HuH-7 (cell line): ENCODE measurements at places on chromosomes 1 and 21.
A peak's percentile ranks its signal among the peaks of the same experiment; 100 is the strongest.

- DNase-seq, result no peak
These were observed 13.1 kb upstream of the KYAT3 start for GRCh38 chr1:89005286-89006151.

- DNase-seq, result peak; percentile 93
These were observed 9.8 kb upstream of the SFN start for GRCh38 chr1:26853156-26853555.

- DNase-seq, result no peak
These were observed 6.6 kb upstream of the DOP1B start for GRCh38 chr21:36149788-36150711.

- no peak for DNase-seq
These were observed 182.0 kb upstream of the CSF3R start for GRCh38 chr1:36664571-36665287.

- DNase-seq, result no peak
These were observed 121.3 kb downstream of the GRIK3 start for GRCh38 chr1:36913016-36913415.

DNA sequence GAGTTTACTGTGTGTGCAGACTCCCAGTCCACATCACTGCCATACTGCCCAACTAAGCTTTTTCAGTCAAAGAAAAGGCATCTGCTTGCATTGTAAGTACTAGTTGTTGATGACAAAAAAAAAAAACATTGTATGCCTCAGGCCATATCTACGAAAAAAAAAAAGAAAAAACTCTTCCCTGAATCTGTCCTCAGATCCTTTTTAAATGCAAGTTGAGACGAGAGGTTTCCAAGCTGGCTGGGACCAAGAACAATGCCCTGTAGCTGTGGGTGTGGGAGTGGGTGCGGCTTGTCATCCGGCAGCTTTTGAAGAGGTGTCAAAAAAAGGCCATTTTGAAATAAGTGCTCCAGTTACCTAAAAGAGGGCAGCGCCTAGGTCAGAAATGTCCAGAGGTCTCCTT, 29.2 kb upstream of the HHAT start:
- no peak for DNase-seq

GRCh38 chr1:233828480-233828879, 76.0 kb upstream of the SLC35F3 start:
- no peak for DNase-seq

GRCh38 chr1:238023137-238023536, 132.4 kb upstream of the ZP4 start:
- no peak for DNase-seq

DNA sequence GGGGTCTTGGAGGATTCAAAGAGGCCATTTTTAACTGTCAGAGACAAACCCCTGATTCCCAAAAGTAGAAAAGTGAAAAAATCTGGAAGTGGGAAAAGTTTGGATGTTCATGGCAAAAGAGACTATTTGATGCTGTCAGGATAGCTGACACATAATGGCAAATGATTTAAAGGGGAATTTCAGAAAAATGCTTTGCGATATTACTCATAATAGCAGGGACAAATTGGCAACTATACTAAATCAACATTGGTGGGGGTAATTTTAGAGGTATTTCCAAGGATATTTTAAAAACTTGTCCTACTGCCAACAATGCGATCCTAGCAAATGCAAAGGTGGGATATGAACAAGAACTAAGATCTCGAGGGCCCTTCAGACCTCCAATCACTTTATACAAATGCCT, 5.3 kb upstream of the GSTM4 start:
- no peak for DNase-seq

DNA sequence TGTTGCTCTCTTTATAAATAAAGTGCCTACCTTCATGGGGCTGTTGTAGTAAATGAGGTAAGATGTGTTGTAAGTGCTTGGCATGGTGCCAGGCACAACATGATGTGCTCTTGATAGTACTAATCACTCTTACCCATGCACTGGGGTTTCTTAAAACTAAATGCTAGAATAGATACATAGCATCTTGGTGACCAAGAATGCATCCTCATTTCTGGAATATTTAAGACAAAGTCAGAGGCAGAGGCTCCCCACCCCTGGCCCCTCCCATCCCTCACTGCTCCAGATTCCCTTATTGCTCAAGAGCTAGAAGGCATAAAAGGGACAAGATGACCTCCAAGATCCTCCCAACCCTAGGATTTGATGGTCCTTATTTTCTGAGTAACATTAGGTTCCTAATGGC, 61.3 kb downstream of the GLUL start:
- no peak for DNase-seq

- DNase-seq, result no peak
These were observed 544.0 kb downstream of the LMO4 start for GRCh38 chr1:87872692-87873091.

DNA sequence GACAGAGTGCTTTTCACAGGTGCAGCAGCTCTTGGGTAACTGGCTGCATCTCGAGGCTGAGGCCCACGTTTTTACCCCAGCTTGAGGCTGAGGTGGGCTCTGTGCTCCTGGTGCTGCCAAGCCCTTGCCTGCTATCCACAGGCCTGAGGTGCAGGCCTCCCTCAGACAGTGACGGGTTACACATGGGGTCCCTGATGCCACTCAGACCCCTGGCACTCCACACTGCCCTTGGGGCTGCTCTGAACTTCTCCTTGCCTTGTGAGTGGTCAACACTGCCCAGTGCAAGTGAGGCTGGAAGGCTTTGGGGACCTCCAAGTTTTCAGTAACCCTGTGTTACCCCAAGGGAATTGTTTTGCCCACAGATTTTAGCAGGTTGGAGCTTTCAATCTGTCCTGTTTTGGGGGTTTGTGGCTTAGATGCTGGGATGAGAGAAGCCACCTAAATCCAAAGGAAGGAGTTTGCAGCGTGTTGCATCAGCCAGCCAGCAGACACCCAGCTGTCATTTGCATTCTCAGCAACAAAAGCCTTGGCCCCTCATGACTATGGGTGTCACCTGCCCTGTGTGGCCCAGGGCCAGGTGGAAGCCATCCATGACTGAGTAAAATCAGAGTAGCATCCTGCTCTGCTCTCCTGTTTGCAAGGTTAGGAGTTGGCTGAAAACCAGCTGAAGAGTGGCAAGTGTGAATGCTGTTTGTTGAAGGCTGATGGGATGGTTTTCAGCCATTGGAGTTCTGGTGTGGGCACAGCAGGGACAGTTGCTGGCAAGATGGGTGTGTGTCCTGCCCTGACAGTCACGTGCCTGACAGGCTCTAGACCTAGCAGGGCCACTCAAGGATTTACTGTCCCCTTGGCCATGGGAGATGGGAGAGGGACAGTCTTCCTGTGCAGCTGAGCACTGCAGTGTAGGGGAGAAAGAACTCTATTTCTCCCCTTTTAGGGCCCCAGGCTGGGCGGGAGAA, 3.2 kb downstream of the RNF187 start:
- no peak for DNase-seq

DNA sequence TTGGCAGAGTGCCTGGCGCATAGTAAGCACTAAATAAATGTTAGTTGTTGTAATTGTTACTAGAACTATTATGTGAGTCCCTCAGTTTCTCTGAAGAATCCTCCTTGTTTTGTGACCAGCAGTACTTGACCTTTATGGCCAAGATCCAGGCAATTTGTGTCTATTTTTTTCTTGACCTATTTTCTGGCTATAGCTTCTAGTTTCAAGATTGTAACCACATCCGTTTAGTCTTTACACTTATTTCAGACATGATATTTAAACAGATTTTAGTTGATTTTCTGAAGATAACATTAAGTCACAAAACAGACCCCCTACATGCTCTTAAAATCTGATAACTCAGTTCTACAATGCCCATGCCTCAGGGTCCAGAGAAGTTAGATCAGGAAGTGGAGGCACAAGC, 50.3 kb downstream of the CDC7 start:
- DNase-seq, result no peak

DNA sequence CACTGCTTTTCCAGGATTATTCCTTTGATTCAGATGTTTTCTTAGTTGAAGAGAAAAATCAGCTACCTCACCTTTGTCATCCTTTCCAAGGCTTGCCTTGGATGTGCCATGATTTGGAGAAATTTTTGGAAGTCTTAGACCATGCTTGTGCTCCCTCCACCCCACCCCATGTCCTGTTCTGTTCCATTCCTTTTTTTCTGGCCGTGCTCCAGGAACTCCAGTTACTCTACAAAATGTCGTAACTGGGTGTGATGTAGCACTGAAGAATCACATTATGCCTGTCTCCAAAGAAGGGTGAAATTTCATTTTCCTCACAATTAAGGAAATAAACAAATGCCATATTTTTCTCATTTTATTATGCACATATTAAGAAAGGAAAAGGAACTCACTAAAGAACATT, 217.8 kb upstream of the ZRANB2 start:
- no peak for DNase-seq

DNA sequence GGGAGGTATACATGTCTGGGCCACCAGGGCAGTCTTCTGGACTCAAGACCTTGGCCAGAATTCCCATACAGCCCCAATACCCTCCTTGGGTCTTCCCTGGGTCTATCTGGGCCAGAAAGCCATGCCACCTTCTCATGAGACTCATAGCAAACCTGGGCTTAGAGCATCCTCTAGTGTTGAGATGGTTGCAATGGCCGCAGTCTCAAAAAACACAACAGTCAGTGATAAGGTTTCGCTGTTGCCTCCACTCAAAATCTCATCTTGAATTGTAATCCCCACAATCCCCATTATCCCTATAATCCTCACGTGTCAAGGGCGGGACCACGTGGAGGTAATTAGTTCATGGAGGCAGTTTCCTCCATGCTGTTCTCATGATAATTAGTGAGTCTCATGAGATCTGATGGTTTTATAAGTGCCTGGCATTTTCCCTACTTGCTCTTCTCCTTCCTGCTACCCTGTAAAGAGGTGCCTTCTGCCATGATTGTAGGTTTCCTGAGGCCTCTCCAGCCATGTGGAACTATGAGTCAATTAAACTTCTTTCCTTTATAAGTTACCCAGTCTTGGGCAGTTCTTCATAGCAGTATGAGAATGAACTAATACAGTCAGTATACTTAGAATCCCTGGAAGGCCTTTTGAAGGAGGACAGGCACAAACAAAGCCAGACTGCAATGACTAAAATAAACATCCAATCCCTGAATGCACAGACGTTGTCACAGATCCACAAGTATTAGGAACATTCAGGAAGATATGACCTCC, 77.0 kb downstream of the CTH start:
- peak; percentile 23 for DNase-seq

DNA sequence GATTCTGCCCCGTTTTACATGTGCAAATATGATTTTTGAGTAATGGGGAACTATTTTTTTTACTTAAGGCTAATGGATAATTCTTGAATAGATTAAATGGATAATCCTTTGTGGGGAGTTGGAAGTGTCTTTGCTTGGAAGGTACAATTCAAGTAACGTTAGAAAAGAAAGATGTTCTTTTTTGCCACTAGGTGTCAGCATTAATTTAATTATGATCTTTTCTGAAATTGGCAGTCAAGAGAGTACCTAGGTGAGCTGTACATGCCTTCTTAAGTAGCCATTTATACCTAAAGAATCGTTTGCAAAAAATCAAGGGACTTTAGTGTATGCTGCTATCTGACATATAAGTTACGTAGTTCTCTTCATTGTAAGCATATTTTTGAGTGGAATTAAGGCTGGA, 2.2 kb downstream of the FBXO28 start:
- peak; percentile 55 for DNase-seq

- DNase-seq, result no peak
These were observed 89.0 kb downstream of the CAMTA1 start for GRCh38 chr1:6874298-6874697.

GRCh38 chr1:6245869-6246496, 2.0 kb downstream of the HES3 start:
- DNase-seq, result peak; percentile 62

DNA sequence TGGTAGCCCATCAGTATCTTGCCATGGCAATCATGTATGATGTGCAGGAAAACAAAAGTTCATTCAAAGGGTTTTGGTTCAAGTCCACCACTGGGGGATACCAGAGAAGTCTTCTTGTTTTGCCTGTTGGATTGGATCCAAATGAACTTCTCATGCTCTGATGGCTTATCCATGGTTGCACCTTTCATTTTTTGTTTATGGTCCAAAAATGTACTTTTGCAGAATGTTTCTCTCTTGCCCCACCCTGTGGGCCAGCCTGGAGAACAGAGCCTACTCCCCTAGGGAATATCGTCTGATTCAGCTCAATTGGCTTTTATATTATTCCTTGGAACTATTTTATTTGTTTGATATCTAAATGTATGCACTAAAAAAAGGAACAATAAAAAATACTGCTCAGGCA, 20.1 kb upstream of the CLCA1 start:
- no peak for DNase-seq

GRCh38 chr1:229803626-229804217, 177.7 kb downstream of the URB2 start:
- DNase-seq, result no peak

GRCh38 chr1:247228133-247228532, 27.7 kb upstream of the VN1R5 start:
- DNase-seq, result no peak

GRCh38 chr1:202162047-202162417, 1.6 kb upstream of the PTPN7 start:
- no peak for DNase-seq

- no peak for DNase-seq
These were observed 104.1 kb downstream of the DISP1 start for GRCh38 chr1:222918801-222919477.

GRCh38 chr1:160460214-160460642, 59.9 kb downstream of the VANGL2 start:
- no peak for DNase-seq

DNA sequence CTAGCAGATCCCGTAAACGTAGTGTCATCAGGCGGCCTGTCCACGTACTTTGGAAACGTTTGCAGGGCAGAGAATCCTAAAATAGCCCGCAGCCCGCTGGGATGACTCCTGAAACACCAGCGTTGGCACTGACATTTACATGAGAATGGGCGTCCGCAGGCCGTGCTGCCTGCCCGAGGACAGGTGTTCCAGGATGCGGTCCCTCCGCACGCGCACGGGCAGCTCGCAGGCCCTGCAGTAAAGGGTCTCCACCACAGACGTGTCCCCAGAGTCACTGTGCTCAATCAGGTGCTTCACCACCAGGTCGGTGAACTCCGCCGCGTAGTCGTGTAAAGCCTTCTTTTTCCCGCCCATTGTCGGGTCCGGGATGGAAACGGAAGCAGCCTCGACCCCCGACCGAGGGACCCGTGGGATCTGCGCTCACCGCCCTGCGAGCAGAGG, 5.8 kb upstream of the CCDC27 start:
- DNase-seq, result no peak

DNA sequence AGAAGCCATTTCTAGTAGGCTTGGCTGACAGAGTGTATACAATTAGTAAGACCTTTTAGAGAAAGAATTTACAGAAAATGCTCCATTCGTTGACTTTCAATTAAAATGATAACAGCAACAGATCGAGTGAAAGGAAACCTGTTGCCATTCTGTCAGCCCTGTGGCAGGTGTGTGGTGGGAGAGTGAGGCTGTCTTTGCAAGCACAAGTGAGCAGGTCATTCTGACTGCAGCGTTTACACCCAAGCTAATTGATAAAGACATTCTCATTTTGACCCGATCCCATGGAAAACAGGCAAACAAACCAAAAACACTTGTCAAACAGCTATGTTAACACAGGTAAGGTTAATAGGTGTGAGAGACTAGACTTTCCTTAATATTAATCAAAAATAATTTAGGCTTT, 257.3 kb downstream of the PTBP2 start:
- no peak for DNase-seq

GRCh38 chr1:107840725-107841124, 124.3 kb downstream of the VAV3 start:
- no peak for DNase-seq
